ENCODE measurements at places on chromosomes 3 and 15.

DNA sequence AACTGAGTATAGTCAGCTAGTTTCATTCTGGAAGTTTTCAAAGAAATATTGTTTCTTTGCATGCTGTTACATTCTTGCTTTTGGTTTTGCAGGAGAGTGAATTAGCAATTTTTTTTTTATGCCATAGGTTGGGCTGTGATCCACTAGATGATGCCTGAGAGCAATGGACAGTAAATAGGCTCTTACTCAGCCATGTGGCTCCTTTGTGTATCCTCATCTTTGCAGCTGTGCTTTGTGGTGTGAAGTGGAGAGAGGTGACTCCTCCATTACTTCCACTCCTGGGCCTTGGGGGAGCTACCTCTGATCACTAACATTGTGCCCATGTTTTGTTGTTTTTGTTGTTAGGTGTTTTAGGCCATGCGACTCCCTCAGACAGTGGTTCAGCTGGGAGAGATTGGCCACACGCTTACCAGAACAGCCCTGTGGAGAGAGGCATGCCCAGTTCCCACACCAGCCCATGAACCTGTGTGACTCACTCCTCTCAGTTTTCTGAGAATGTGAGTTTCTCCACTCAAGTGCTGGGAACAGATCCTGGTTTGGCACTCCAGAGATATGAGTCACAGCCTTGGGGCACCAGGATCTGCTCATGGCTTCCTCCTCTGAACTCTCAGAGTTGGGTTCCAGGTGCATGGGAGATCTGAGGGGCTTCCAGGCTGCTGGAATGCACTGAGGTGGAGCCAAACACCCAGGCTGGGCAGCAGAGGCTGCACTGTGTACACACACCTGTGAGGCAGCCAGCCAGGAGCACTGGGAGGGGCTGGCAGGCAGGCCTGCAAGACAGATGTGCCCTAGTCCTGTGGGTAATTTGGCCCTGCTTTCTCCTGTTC, 785.3 kb downstream of the ROBO2 start:
- DNase-seq, result no peak

- no peak for DNase-seq
These were observed 115.1 kb downstream of the LPP start for GRCh38 chr3:188269040-188269439.

DNA sequence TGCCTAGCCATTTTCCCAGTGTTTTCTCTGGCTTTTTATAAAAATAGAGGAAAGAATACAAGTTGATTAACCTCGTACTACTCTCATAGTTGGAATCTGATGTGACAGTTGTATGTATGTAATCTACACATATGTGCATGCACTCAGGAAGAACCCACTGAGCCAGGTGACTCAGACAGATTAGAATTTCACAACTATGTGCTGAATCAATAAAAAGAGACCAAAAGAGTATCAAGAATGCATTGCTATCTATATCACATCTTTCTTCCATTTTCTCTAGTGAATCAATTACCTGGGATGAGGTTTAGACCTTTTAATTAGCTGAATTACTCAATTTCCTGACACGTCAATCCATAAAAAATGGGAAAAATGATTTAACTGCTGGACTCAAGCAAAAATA, 319.3 kb upstream of the ATP10A start:
- no peak for DNase-seq

GRCh38 chr3:57233799-57234198, 6.3 kb downstream of the APPL1 start:
- no peak for DNase-seq

GRCh38 chr15:38589502-38589901, 24.9 kb upstream of the RASGRP1 start:
- DNase-seq, result no peak

DNA sequence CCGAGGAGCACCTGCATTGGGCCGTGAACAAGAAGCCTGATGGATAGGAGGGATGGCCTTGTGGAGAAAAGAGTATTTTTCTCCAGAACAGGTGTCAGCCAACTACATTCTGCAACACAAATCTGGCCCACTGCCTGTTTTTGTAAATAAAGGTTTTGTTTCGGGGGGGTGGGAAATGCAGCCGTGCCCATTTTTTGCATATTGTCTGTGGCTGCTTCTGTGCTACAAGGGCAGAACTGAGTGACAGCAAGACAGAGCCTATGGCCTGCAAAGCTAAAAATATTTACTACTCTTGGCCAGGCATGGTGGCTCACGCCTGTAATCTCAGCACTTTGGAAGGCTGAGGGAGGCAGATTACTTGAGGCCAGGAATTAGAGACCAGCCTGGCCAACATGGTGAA, 95.9 kb upstream of the AKAP13 start:
- DNase-seq, result no peak

DNA sequence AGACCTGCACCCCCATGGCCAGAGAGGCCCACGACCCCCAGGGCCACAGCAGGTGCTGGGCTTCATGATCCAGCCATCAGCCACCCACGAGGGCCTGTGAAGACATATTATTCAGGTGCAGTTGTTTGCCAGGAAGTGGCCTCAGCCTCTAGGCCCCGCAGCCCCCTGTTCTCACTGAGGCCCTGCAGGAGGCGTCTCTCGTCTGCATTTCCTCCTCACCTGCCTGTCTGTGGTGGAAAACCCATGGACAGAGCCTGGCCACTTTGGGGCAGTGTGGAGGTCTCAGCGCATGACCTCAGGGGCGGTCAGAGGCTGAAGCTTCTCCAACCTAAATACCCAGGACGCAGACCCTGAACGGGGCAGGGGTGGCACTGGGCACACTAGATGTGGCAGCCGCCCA, 18.6 kb downstream of the UROC1 start:
- no peak for DNase-seq

DNA sequence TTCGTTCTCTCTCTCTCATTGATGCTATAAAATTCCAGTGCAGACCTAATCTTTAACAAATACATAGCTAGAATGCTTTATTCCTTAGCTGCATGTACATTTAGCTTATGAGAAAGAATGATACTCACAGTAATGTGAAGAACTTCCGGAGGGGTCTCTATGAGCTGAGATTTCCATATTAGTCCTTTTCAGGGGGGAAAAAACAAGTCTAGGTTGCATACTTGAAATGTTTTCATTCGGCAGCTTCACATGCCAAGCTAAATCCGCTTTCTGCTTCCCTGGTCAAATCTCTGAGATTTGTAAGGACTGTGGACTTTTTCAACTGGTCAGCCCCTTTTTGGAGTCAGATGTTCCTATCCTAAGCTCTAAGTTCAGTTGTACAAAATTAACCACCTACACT, 111.5 kb upstream of the COL8A1 start:
- DNase-seq, result no peak

GRCh38 chr3:183491923-183492848, 63.3 kb downstream of the KLHL6 start:
- no peak for DNase-seq

- DNase-seq, result no peak
These were observed 29.5 kb upstream of the SEC13 start for GRCh38 chr3:10350324-10350985.

DNA sequence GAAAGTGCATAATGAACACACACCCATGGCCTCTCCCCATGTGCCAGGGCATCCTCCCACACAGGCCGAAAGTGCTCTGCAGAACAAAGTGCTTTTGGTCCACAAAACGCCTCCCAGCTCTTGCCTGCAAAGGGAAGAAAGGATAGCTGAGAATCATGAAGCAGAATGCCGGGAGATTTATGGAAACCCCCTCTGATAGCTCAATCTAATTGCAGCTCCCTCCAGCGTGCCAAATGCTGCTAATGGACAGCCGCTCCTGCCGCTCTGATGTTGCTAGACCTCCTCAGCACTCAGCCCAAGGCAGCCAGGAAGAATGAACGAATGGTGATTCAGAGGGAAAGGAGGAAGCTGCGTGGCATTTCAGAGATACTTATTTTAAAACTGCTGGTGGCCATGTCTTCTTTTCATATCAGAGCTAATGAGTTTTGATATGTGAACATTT, 145.3 kb downstream of the TJP1 start:
- DNase-seq, result no peak

DNA sequence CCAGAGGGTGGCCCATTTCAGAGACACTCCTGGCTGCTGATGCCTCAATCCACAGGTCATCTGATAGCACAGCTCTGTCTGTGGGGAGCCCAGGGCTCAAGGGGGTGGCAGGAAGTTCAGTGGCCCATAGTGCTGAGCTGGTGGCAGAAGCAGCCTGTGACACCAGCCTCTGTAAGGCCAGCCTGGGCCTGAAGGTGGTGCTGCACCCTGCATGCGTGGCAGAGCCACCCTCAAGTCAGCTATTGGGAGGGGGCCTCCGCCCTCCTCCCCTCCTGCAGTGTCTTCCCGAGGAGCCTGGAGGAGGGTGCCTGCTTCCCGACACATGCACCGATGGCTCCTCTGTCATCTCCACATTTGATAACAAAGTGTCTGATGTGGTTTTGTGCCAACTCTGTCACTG, 3.0 kb downstream of the PLA1A start:
- no peak for DNase-seq

GRCh38 chr15:68910816-68911215, 19.5 kb upstream of the SPESP1 start:
- no peak for DNase-seq

DNA sequence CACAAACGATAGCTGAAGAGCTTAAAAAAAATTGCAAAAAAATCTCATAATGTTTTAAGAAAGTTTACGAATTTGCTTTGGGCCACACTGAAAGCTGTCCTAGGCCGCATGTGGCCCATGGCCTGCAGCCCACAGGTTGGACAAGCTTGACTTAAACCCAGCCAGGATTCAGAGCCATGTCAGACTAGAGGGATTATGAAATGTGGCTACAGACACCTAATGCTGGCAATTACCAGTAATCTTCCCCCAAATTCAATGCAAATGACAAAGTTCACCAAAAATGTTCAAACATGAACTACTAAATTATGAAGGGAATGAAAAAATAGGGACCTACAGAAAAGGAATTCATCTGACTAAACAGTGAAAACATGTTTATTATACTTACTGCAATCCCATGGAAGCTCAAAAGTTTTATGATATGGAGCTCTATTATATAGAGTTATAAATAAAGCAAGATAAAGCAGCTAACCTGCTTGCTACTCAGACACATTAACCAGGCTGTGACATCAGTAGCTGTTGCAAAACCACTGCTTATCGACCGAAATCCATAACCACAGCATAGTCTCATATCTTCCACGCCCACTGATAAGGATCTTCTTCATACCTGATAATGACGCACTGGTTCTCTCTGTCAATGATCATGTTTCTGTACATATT, 49.2 kb downstream of the LDHAL6B start:
- no peak for DNase-seq

DNA sequence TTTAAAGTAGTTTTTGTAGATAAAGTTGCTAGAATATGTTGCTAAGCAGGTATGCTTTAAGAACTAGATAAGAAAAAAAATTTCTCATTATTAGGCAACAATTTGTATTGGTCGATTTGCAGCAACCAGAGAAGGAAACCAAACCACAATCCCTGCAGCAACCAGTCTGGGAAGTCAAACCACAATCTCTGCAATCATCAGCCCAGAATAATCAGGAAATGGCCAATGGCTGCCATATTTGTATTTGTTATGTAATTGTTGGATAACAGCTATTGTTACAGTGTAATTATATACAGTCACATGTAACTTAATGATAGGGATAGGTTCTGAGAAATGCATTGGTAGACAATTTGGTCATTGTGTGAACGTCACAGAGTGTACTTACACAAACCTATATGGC, 23.6 kb downstream of the STXBP5L start:
- no peak for DNase-seq

- no peak for DNase-seq
These were observed 946.2 kb upstream of the CFAP20DC start for GRCh38 chr3:59996056-59996455.

DNA sequence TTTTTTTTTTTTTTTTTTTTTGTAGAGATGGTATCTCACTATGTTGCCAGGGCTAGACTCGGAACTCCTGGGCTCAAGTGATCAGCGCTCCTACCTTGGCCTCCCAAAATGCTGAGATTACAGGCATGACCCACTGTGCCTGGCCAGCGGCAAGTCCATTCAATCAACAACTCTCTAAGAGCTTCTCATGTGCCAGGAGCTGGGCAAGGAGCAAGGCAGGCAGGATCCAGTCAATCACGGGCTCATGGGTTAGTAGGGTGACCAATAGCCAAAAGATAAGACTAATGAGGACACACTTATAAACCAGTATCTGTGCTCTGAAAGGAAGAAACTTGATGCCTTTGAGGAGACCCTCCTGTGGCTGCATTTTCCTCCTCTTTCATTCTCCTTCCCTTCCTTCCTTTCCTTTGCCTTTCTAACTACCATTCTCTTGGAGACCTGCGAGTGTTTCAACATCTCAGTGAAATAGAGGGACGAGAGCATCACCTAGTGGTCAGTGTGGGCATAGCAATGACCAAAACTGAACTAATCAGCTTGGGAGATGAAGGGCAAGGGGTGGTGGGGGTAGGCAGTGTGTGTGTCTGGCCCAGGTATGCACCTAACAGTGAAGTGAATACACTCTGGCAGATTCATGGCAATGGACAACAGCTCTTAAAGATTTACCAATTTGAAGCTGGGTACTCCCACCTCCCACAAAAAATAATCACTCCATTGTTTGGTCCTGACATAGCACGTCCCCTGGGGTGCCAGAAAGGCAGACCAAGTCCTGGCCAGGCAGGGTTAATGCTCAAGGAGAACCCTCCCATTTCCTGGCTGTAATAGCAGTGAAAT, 6.3 kb downstream of the RPP25 start:
- DNase-seq, result peak; percentile 77

DNA sequence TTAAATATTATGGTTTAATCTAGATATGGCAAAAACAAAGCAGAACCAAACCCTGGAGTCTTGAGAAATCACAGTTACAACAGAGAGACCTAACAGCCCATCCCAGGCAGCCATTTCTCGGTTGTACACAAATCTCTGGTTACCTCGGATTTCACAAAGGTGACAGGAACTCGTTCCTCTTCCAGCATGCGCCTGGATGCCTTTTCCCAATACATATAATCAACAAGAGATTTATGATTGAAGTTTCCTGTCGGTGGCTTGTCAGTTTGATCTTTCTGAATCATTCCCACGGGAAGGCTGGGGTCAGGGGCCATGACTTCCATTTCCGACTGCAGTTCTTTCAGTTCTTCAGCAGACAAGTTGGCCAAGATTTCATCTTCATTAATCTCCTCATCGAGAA, 445 bp downstream of the LMOD3 start:
- no peak for DNase-seq

DNA sequence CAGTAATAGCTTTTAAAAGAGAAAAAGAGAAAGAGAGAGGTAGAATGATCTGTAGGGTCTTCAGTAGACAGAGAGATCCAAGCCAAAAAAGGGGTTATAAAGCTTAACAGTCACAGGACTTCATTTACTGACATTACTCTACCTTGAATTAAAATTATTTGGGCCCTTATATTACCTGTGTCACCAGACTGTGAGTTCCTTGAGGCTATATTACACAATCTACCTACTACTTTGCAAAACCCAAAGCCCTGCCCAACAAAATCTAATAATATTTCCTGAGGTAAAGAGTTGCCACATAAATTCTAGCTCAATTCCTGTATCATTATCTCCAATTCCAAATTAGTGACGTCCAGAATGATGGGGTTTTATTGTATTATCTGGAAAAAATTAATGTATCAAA, 1.9 kb downstream of the UBR1 start:
- no peak for DNase-seq

DNA sequence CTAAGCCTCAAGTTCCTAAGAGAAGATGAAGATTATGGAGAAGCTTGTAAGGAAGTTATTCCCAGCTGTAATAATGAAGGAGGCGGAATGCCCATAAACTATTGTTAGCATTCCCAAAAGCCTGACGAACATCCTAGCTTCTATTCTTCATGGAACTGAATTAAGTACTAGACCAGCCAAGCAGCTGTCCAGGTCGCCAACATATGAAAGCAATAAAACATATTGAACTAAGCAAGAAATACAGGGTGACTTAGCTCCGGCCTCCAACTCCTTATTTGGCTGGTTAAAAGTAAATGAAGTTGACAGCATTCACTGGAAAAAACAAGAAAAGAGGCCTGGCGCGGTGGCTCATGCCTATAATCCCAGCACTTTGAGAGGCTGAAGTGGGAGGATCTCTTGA, 174.0 kb upstream of the TPM1 start:
- no peak for DNase-seq
